CD4-positive, alpha-beta T cell treated with Interleukin-4 for 1 hour (primary cell): ENCODE measurements at places on chromosomes 4 and X.

DNA sequence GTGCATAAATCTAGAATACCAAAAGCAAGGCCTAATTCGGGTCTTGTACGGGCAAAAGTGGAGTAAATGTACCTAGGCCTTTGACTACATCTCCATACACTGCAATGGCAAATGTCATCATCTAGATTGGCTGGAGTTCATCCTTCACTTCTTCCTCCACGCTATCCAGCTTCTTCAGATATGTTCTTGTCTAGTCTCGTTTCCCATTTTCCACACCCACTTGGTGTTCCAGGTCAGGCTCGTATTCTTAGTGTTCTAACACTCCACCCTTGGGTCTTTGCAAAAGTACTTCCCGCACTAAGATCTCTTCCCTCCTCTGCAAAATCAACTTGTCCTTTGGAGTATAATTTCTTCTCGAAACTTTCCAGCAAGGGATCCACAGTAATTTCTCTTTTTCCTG lies 1.4 kb downstream of the COQ2 start:
- no peak for DNase-seq

DNA sequence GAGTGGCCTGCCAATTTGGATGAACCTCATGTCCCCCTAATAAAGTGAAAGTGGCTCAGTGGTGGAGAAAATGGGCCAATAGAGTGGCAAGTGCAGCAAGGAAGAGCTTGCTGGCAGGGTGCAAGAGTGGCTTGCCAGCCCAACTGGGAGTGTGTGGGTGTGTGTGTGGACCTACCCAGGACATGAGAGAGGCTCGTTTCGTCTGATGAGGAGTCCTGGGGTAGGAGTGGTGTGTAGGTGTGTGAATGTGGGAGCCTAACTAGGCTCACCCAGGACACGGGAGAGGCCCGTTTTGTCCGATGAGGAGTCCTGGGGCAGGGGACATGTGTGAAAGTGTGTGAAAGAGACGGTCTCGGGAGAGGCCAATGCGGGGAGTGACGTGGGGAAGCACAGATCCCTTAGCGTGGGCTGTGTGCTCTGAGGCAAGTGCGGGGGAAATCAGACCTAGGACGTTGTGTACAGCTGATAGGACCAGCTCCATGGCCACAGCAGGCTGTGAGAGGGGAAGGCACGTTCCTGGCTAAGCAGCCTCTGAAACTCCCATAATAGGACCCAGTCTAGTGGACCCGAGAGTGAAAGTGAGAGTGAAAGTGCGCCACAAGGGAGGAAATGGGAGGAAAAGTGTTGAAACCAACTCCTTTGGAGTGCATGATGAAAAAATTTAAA lies 5.3 kb downstream of the GAGE10 start:
- peak; percentile 26 for DNase-seq

DNA sequence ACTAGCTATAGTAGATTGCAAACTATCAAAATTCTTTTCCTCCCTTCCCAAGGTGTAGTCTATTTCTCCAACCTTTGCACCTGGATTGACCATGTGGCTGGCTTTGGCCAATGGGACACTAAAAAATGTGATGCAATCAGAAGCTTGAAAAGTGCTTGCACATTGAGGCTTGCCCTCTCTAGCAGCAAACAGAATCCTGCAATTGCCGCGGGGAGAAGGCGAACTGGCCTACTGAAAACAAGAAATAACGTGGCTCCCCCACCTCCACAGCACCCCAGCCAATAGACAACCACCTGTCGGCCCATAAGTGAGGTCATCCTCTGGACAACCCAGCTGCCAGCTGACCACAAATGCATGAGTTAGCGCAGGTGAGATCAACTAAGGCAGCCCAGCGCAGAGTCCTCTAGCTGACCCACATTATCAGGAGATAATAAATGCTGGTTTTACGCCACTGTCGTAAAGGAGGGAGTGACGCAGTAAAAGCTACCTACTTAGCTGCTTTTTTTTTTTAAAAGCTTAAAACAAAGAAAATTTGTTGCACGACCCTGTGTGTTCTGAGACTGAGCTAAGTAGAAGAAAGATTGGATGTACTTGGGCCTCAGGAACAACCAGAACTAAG lies 95.2 kb downstream of the GK start:
- no peak for DNase-seq

DNA sequence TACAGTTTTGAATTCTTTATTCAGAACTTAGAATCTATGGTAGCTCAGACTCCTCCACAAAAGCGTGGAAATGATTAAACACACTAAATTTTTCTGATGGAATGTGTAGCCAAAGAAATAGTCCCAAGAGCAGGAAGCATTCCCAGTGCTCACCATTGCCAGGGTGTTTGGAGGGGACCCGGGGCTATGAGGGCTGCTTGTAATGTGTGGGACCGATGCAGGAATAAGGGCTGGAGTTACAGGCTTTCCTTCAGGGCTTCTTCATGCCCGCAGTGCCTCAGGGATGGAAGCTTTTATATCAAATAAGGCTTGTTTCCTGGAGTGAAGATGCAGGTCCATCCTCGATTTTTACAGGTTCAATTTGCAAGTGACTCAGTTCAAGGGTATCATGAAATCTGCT lies 25.8 kb downstream of the WWC2 start:
- DNase-seq: no peak

GRCh38 chrX:72478853-72479252 lies 93.8 kb downstream of the HDAC8 start:
- no peak for DNase-seq

DNA sequence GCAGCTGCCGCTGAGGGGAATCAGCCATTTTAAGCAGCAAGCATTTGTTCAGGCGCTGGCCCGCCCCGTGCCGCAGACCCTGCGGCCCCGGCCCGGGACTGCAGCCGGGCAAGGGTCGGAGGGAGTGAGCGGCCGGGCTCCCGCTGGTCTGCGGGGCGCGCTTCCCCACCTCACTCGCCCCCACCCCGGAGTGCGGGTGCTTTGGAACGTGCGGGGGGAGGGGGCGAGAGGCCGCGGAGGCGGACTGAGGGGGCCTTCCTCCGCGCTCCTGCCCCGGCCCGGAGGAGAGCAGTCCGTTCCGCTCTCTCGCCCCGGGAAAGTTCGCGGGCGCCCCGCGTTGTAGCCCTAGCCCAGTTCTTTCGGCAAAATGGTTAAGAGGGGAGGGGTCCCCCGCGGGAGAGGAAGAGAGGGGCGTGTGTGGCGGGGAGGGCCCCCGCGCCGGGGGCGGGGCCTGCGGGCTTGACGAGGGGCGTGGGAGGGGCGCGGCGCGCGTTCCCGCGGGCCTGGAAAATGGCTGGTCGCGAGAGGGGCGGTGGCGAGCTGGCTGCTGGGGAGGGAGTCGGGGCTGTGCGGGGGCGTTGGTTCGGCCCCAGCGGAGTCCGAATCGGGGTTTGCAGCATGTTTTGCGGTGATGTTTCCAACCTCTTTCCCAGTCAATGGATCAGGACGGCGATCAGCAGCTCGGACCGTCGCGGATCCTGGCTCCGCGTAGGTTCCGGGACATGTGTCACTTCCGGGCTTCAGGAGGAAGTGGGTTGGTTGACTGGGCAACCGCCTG lies 942 bp downstream of the ING2 start:
- peak; percentile 85 for DNase-seq

DNA sequence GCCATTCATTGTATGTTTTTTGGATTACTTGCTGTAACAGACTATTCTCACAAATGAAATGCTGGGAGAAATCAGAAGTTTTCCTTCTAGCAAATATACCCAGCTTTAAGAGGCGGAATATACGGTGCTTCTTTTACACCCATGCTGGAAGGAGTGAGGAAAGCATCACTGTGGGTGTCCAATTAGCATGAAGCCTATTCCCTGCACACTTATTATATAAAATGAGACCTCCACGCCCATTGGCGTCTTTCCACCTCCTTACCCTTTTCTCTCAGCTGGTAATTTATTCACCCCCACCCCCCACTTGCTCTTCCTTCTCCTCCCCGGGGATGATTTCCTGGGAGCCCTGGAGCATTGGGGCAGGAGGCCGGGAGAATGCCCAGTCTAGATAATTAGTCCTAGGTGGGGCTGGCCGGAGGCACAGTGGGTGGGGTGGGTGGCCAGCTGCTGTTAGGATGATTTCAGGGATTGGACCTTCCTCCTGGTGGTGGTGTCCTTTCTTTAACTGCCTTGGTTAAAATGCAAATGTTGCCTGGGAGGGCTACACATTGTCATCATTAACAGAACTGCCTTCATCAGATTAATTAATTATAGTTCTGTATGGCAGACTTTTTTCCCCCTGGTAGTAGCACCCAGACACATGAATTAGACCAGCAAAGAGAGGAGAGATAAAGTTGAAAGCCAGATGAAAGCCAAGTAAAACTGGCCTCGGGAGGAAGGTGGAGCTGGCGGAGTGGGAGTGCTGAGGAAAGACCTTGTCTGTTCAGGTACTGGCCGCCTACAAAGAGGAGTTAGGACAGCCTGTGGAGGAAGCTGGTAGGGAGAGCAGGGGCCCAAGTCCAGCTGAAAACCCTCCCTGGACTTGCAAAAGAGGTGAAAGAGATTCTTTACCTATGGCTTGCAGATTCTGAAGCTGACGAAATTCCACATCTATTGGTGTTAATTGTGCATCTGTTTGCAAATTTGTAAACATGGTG lies 11.4 kb downstream of the SHROOM2 start:
- DNase-seq: no peak

DNA sequence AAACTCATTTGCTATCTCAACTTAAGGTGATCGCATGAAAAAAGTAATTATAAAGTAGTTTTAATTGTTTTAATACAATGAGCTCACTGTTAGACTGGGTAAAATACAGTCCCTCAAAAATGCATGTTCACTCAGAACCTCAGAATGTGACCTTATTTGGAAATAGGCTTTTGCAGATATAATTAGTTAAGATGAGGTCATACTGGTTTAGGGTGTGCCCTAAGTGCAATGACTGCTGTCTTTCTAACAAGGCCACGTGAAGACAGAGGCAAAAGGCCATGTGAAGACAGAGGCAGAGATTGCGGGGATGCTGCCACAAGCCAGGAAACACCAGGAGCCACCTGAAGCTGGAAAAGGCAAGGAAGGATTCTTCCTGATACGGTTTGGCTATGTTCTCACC lies 262.1 kb downstream of the NKX6-1 start:
- no peak for DNase-seq
